Smooth muscle cell of the brain vasculature (primary cell): ENCODE measurements at places on chromosomes 7 and 10.

GRCh38 chr7:92647011-92647625, 56.9 kb upstream of the FAM133B start:
- no peak for DNase-seq

GRCh38 chr7:15851201-15851600, 164.7 kb upstream of the MEOX2 start:
- no peak for DNase-seq

DNA sequence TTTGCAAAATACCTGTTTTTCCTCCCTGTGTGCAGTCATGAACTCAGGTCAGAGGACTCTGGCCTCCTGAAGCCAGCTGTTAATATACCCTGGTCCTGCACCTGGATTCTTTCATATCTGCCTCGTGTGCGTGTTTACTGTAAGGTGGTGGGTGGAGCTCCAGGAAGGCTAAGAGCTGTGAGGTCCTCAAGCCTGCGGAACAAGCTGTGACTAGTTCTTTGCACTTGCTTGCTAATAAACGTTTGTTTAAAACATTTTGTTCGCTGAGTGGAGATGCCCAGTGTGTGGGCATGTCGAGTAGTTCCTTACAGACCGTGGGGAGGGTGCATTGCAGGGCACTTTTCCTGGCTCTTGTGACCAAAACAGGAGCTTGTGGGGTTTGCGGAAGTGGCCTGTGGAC, 139.0 kb downstream of the DOCK1 start:
- no peak for DNase-seq

GRCh38 chr10:75688506-75689300, 257.3 kb downstream of the LRMDA start:
- DNase-seq, result no peak

DNA sequence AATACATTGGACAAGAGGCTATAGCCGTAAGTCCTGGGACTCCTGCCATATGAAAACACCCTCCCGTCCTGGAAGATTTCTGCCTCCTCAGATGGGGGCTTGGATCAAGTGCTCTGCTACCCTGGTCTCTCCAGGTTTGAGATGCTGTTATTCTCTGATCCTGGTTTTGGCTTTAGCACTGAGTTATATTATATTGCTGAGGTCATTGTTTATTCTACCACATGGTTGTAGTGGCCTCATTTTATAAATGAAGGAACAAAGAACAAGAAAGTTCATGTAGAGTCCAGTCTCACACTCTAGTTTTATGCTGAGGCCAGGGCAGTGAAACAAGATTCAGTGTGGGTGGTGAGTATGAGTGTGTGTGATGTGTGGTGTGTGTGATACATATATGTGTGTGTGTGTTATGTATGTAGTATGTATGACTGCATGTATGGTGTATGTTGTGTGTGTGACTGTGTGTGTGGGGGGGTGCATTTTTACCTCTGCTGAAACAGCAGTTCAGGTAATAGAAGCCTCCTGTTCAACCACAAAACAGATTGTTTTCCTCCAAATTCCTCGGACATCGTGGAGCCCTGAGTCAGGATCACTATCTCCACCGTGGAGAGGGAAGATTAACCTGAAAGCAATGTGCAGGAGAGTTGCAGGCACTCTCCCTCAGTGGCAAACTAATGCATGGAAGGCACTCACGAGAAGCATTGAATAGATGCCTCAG, 80.7 kb downstream of the C7orf25 start:
- DNase-seq, result no peak

- DNase-seq, result no peak
These were observed 43.0 kb downstream of the ELMO1 start for GRCh38 chr7:37405603-37406122.

DNA sequence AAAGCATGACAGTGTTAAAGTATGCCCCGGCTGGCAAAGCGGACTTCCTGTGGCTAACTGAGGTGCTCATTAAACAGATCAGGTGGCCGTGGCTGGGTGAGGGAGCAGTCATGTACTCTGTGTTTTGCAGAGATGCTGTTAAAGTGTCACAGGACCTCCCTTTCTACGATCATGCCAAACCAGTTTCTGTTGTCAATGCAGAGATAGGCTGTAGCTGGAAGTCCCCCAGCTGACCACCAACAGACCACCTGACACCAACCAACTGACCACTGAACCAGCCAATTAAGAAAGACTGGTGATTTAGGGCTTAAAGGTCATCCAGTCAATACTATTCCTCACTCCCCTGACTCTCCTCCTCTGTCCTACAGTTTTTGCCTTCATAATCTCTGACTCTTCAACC, 431.1 kb upstream of the LRGUK start:
- no peak for DNase-seq
